AG04450 (cell line): ENCODE measurements at places on chromosomes 12 and 14. TPM values are rescaled to one million over a fixed set of nuclear protein-coding genes. Genes with fewer than 3 reads are reported as not detected.

Gene HOXC10
- polyA plus RNA-seq, result not detected in 2 replicates

Gene KCNK10
- polyA plus RNA-seq, result not detected in 2 replicates

Gene ARPC3
- polyA plus RNA-seq, result 57.0 and 82.3 TPM in 2 replicates

- no peak for DNase-seq
Observed at GRCh38 chr12:1099158-1099557, 108.1 kb downstream of the ERC1 start.

DNA sequence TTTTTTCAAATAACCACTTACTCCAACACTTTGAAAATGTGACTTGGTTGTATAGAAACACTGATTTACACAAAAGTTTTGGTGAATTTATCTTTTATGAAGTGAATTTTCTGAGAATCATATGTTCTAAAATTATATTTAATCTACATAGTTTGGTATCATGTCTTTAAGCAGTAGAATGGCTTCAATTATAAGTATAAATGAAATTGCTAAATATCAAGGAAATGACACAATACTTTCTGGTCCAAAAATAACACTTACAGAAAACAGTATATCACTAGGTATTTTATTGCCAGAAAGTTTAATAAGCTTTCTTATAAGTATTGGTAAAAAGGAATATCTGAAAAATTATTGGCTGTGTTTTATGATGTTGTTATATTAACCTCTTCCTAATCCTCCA, 90.9 kb downstream of the SRGAP1 start:
- DNase-seq, result no peak

- DNase-seq, result no peak
Observed at GRCh38 chr12:64107776-64108175, 114.3 kb downstream of the KICS2 start.

DNA sequence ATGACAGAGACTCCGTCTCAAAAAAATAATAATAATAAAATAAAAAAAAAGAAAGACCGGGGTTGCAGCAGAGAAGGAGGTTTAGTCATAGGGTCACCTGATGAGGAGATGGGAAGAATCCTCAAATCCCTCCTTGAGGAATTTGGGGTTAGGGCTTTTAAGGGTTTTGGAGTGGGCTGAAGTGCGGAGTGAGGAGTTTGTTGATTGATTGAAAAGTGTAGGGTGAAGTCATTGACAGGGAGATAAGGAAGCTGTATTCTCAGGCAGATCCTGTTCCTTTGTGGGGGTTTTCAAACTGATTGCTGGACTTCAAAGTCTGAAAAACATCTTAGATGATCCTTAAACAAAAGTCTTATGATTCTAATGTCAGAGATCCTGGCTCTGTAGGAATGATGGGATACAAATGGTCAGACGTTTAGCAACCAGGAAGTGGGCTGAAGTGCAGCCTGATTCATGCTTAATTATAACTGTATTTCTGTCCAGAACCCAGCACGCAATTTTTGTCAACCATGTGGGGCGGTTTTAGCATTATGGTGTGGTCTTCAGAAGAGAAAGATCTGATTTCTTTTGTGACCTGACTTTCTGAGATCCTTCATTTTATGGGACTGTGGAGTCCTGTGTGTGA, 16.0 kb downstream of the FNTB start:
- no peak for DNase-seq

Gene CRACR2A
- polyA plus RNA-seq, result 1.1 TPM in 2 replicates
